ENCODE measurements at places on chromosomes 12 and 14.

- no peak for DNase-seq
These were observed 6.9 kb downstream of the RTRAF start for GRCh38 chr14:51996148-51996746.

- no peak for DNase-seq
These were observed 72.8 kb downstream of the ANKS1B start for GRCh38 chr12:99911967-99912366.

- peak; percentile 40 for DNase-seq
These were observed 111.4 kb downstream of the TRAFD1 start for GRCh38 chr12:112236786-112237185.

- no peak for DNase-seq
These were observed 268.8 kb downstream of the DUSP6 start for GRCh38 chr12:89083491-89083890.

- no peak for DNase-seq
These were observed 1.3 kb downstream of the FAM222A start for GRCh38 chr12:109714913-109715244.

GRCh38 chr12:7061596-7061995, 1.1 kb downstream of the C1S start:
- DNase-seq: no peak

DNA sequence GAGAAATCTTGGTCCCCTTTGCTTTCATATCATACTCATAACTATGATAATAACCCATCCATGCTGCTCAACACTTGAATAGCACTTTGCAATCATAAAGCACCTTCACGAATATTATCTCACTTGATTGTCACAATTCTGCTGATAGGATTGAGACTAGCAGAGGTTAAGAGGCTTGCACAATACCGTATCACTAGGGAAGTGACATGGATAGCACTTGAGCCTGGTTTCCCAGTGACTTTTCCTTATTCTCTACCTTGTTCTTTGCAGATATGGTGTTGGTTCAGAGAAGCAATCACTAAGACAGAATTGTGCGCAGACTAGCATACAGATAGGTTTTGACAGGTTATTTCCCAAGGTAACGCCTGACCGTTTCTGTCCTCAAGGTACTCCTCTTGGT, 186.6 kb upstream of the GZMB start:
- no peak for DNase-seq
